ENCODE measurements at places on chromosomes 5 and 9.

- peaks cover 37% of the 10 kb centered on the region for H3K4me1 ChIP-seq
- peak overlapping the region; percentile 81 for H3K4me3 ChIP-seq
- DNase-seq, result no peak
- peaks cover 28% of the 10 kb centered on the region for H3K27me3 ChIP-seq
- H3K27ac ChIP-seq, result no peak overlapping the region
These were observed 1.4 kb downstream of the GALNT12 start for GRCh38 chr9:98808875-98809274.

GRCh38 chr5:126138281-126138931, 284.8 kb upstream of the GRAMD2B start:
- H3K4me3 ChIP-seq, result no peak overlapping the region
- no peak for DNase-seq
- no peaks in the 10 kb centered on the region for H3K36me3 ChIP-seq
- no peaks in the 10 kb centered on the region for H3K4me1 ChIP-seq

- H3K27ac ChIP-seq, result no peak overlapping the region
- H3K36me3 ChIP-seq, result peaks cover 10% of the 10 kb centered on the region
- no peaks in the 10 kb centered on the region for H3K27me3 ChIP-seq
These were observed 13.4 kb downstream of the IPPK start for GRCh38 chr9:92656537-92656925.

DNA sequence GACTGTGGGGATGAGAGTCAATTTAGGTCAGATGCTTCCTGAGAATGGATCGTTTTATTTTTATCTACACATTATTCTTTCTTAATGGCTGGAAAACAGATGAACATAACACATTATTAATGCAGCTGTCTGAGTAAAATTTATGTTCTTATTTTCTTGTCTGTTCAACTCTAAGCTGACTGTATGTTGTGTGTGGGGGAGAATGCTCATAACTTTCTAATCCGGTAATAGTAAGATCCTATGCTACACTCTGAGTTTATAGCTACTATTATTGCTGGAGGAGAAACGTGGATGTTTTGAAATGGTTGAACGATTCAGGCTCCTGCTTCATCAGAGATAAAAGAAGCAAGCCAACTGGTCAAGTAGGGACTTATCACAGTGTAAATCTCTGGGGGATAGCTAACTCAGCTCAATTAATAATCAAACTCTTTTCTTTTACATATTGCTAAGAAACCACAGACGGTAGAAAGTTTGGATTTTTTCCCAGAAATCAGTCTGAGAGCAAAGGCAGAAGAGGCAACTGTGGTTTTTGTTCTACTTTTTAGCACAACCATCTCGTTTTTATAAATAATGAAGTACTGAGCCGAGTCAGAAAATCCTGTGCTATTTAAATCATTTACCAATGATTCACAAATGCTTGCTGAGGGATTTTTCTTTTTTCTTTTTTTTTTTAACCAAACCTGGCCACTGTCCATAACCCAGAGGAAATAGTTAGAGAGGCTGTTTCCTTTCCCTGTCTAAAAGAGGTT, 265.0 kb upstream of the FAM174A start:
- DNase-seq, result no peak
- H3K4me3 ChIP-seq, result no peak overlapping the region
- H3K27ac ChIP-seq, result no peak overlapping the region
- H3K4me1 ChIP-seq, result no peaks in the 10 kb centered on the region
- no peaks in the 10 kb centered on the region for H3K36me3 ChIP-seq

- no peaks in the 10 kb centered on the region for H3K4me1 ChIP-seq
- H3K27me3 ChIP-seq, result peaks cover 5% of the 10 kb centered on the region
- H3K36me3 ChIP-seq, result peaks cover 2% of the 10 kb centered on the region
- DNase-seq, result no peak
- no peak overlapping the region for H3K4me3 ChIP-seq
These were observed 29.1 kb upstream of the ANKRD31 start for GRCh38 chr5:75265731-75266130.

DNA sequence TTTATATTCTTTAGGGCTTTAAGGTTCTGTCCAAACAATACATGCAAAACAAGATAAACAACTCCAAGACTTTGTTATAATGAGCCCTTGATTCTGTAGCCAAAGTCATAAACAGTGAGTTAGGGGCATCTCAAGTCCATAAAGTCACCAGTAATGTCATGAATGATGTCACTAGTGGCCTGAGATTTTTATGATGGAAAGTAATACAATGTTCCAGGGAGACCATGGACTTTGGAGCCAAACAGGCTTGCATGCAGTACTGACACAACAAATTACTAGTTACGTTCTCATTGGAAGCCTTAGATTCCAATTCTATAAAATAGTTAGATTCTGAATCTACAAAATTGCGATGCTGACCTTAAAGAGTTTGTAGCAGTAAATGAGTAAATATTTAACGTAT, 280.0 kb downstream of the HINT1 start:
- H3K27me3 ChIP-seq, result peaks cover 16% of the 10 kb centered on the region
- peaks cover 4% of the 10 kb centered on the region for H3K4me1 ChIP-seq
- H3K36me3 ChIP-seq, result no peaks in the 10 kb centered on the region
- no peak overlapping the region for H3K27ac ChIP-seq

- H3K27ac ChIP-seq, result no peak overlapping the region
- H3K4me3 ChIP-seq, result no peak overlapping the region
- H3K4me1 ChIP-seq, result no peaks in the 10 kb centered on the region
These were observed 399.3 kb upstream of the CDH9 start for GRCh38 chr5:27437594-27438200.

- no peak overlapping the region for H3K4me3 ChIP-seq
- no peak for DNase-seq
- H3K4me1 ChIP-seq, result peaks cover 14% of the 10 kb centered on the region
- no peak overlapping the region for H3K27ac ChIP-seq
- H3K36me3 ChIP-seq, result no peaks in the 10 kb centered on the region
These were observed 5.8 kb downstream of the POU4F3 start for GRCh38 chr5:146344155-146345118.

GRCh38 chr9:132147331-132147730, 14.5 kb upstream of the NTNG2 start:
- peaks cover 23% of the 10 kb centered on the region for H3K27me3 ChIP-seq
- H3K27ac ChIP-seq, result no peak overlapping the region
- H3K4me3 ChIP-seq, result no peak overlapping the region
- H3K4me1 ChIP-seq, result peaks cover 11% of the 10 kb centered on the region
- DNase-seq, result peak; percentile 20

- peak overlapping the region; percentile 98 for H3K4me3 ChIP-seq
- peak overlapping the region; percentile 96 for H3K27ac ChIP-seq
- no peaks in the 10 kb centered on the region for H3K27me3 ChIP-seq
- H3K4me1 ChIP-seq, result peaks cover 40% of the 10 kb centered on the region
These were observed 599 bp downstream of the KIAA1191 start for GRCh38 chr5:176360894-176361436.

- H3K4me1 ChIP-seq, result no peaks in the 10 kb centered on the region
- H3K4me3 ChIP-seq, result no peak overlapping the region
- H3K36me3 ChIP-seq, result no peaks in the 10 kb centered on the region
- H3K27ac ChIP-seq, result no peak overlapping the region
- DNase-seq, result no peak
These were observed 81.6 kb upstream of the GDNF start for GRCh38 chr5:37921452-37921851.

- no peaks in the 10 kb centered on the region for H3K4me1 ChIP-seq
- DNase-seq, result no peak
- H3K27me3 ChIP-seq, result no peaks in the 10 kb centered on the region
- H3K27ac ChIP-seq, result no peak overlapping the region
- no peak overlapping the region for H3K4me3 ChIP-seq
These were observed 52.1 kb downstream of the CTNND2 start for GRCh38 chr5:11851965-11852716.

- H3K4me1 ChIP-seq, result no peaks in the 10 kb centered on the region
- H3K36me3 ChIP-seq, result no peaks in the 10 kb centered on the region
- no peak overlapping the region for H3K4me3 ChIP-seq
- peaks cover 1% of the 10 kb centered on the region for H3K27me3 ChIP-seq
These were observed 67.3 kb upstream of the SGCD start for GRCh38 chr5:156259618-156260017.

DNA sequence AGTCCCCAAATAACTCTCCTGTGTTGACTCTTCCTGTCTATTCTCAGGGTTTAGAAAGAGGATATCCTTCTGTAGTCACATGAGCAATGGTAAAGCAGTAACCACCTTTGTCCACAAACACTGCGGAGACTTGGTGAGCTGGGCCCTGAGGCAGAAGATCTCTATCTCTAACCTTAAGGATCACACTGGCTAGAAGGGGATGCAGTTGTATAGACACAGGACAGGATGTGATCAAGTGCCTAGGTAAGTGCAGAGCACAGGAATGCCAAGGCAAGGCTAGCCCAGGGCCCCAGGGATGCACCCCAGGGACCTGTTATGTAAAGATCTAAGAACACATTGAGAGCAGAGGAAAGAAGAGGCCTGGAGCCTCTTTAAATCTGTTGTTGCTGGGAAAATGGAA, 610.5 kb downstream of the IRX1 start:
- H3K36me3 ChIP-seq, result no peaks in the 10 kb centered on the region
- DNase-seq, result no peak
- H3K27ac ChIP-seq, result no peak overlapping the region
- no peaks in the 10 kb centered on the region for H3K4me1 ChIP-seq
- no peak overlapping the region for H3K4me3 ChIP-seq

GRCh38 chr5:63919763-63920478, 42.3 kb downstream of the HTR1A start:
- no peak overlapping the region for H3K27ac ChIP-seq
- no peak for DNase-seq
- H3K4me1 ChIP-seq, result no peaks in the 10 kb centered on the region
- no peaks in the 10 kb centered on the region for H3K27me3 ChIP-seq
- no peak overlapping the region for H3K4me3 ChIP-seq

- H3K36me3 ChIP-seq, result no peaks in the 10 kb centered on the region
- no peak overlapping the region for H3K4me3 ChIP-seq
- peaks cover 7% of the 10 kb centered on the region for H3K4me1 ChIP-seq
- H3K27ac ChIP-seq, result no peak overlapping the region
- peaks cover 7% of the 10 kb centered on the region for H3K27me3 ChIP-seq
These were observed 59.8 kb downstream of the MRPS30 start for GRCh38 chr5:44868541-44868940.

DNA sequence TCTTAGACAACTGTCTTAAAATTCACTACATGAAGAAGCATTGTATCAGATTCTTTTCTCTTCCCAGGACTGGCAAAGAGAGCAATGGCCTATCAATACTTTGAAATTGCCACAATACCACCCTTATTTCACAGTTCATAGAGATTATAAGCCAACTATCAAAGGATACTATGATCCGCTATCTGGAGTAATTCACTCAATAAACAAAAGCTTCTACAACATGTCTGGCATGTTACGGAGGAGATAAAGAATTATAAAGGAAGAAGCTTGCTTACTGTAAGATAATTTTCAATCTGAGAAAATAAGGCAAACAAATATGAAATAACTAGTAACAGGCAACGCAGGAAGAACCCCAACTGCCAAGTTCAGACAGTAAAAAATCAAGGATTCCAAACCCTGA, 114.8 kb downstream of the GNAQ start:
- H3K27ac ChIP-seq, result peak overlapping the region; percentile 48
- no peak overlapping the region for H3K4me3 ChIP-seq
- H3K4me1 ChIP-seq, result peaks cover 22% of the 10 kb centered on the region
- DNase-seq, result no peak
- peaks cover 46% of the 10 kb centered on the region for H3K36me3 ChIP-seq

GRCh38 chr9:4344946-4345345, 45.1 kb upstream of the GLIS3 start:
- peaks cover 7% of the 10 kb centered on the region for H3K4me1 ChIP-seq
- no peaks in the 10 kb centered on the region for H3K27me3 ChIP-seq
- H3K4me3 ChIP-seq, result no peak overlapping the region
- H3K36me3 ChIP-seq, result no peaks in the 10 kb centered on the region
- DNase-seq, result peak; percentile 24

DNA sequence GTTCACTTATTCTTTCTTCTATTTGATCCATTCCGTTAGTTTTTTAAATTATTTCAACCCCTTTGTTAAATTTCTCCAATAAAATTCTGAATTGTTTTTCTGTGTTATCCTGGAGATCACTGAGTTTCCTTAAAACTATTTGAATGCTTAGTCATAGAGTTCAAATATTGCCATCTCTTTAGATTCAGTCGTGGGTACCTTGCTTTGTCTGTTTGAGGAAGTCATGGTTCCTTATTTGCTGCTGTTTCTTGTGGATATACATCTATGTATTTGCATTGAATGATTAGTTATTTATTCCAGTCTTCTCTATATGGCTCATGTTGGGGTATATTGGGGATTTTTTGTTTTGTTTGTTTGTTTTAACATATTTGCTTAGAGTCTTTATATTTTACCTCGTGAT, 80.6 kb downstream of the HINT1 start:
- H3K27me3 ChIP-seq, result peaks cover 14% of the 10 kb centered on the region
- no peaks in the 10 kb centered on the region for H3K4me1 ChIP-seq
- H3K27ac ChIP-seq, result no peak overlapping the region
- peaks cover 5% of the 10 kb centered on the region for H3K36me3 ChIP-seq
- no peak for DNase-seq

DNA sequence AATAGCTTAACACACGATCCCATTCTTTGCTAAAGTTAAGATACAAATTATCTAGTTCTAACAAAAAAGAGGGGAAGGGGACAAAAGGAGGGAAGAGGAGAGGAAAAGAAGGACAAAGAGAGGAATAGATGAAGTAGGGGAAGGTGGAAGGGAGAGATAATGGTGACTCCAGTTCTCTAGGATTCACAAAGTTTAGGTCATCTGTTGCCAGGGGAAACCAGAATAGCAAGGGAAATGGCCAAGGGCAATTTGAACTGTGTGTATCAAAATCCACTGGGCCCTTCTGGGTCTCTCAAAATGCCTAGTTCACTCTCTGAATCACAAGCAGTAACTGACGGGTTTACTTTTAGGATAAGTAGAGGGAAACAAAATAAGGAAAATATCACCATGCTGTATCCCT, 7.6 kb downstream of the SLC24A2 start:
- peaks cover 23% of the 10 kb centered on the region for H3K27me3 ChIP-seq
- no peaks in the 10 kb centered on the region for H3K36me3 ChIP-seq
- no peak overlapping the region for H3K4me3 ChIP-seq
- DNase-seq, result no peak

GRCh38 chr9:72948575-72949243, 4.1 kb downstream of the ALDH1A1 start:
- peaks cover 28% of the 10 kb centered on the region for H3K27me3 ChIP-seq
- DNase-seq, result no peak
- H3K36me3 ChIP-seq, result no peaks in the 10 kb centered on the region
- H3K4me3 ChIP-seq, result no peak overlapping the region
- no peaks in the 10 kb centered on the region for H3K4me1 ChIP-seq
- H3K27ac ChIP-seq, result no peak overlapping the region

DNA sequence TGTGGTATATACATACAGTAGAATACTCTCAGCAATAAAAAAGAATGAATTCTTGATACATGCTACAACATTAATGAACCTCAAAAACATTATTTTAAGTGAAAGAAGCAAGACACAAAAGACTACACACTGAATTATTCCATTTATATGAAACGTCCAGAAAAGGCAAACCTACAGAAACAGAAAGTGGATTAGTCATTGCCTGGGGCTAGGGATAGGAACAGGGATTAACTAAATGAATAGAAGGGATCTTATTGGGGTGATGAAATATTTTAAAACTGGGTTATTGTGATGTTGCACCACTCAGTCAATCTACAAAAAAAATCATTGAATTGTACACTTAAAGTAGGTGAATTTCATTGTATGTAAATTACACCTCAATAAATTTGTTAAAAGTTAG, 326.7 kb downstream of the PIK3R1 start:
- H3K27ac ChIP-seq, result no peak overlapping the region
- H3K27me3 ChIP-seq, result peaks cover 42% of the 10 kb centered on the region
- H3K4me1 ChIP-seq, result no peaks in the 10 kb centered on the region
- no peak for DNase-seq
- H3K36me3 ChIP-seq, result no peaks in the 10 kb centered on the region
- no peak overlapping the region for H3K4me3 ChIP-seq

Measured in activated CD4-positive, alpha-beta T cell treated with anti-CD3 and anti-CD28 coated beads, Interleukin-2, amount 10 ng/mL, durations not matched to agents 7 days and 5 days (primary cell).